Stromal cell of bone marrow (primary cell): ENCODE measurements at places on chromosomes 1 and 21.

DNA sequence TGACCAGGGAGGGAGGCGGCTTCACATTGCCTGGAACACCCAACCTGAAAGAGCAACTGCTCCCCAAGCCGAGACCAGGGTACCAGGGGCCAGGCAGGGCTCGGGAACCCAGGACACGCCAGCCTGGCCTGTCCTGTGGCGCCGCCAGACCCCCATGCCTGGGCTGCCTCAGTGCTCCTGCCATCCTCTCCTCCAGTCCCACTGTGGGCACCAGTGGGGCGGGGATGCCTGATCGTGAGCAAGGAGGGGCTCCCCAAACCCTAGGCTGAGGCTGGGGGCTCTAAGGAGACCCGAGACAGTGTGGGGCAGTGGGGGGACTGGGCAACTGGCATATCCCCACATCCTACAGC lies 45.1 kb downstream of the WNT9A start:
- no peak for DNase-seq

- no peak for DNase-seq
Observed at GRCh38 chr1:26336477-26337205, 17.3 kb downstream of the CRYBG2 start.

- DNase-seq: no peak
Observed at GRCh38 chr1:15256584-15256983, 9.6 kb downstream of the FHAD1 start.

DNA sequence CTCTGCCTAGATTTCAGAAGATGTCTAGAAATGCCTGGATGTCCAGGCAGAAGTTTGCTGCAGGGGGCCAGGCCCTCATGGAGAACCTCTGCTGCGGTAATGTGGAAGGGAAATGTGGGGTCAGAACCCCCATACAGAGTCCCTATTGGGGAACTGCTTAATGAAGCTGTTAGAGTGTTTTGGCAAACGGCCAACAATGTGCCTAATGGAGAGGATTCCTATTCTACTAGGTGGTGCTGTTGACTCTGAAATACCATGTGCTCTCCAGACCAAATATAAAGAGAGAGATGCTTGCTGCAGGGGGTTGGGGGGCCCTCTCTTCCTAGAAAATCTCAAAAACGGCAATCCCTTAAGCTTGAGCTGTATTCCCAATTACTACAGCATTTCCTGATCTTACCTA lies 57.1 kb upstream of the DR1 start:
- no peak for DNase-seq

- no peak for DNase-seq
Observed at GRCh38 chr1:175648927-175649326, 94.5 kb downstream of the TNR start.

DNA sequence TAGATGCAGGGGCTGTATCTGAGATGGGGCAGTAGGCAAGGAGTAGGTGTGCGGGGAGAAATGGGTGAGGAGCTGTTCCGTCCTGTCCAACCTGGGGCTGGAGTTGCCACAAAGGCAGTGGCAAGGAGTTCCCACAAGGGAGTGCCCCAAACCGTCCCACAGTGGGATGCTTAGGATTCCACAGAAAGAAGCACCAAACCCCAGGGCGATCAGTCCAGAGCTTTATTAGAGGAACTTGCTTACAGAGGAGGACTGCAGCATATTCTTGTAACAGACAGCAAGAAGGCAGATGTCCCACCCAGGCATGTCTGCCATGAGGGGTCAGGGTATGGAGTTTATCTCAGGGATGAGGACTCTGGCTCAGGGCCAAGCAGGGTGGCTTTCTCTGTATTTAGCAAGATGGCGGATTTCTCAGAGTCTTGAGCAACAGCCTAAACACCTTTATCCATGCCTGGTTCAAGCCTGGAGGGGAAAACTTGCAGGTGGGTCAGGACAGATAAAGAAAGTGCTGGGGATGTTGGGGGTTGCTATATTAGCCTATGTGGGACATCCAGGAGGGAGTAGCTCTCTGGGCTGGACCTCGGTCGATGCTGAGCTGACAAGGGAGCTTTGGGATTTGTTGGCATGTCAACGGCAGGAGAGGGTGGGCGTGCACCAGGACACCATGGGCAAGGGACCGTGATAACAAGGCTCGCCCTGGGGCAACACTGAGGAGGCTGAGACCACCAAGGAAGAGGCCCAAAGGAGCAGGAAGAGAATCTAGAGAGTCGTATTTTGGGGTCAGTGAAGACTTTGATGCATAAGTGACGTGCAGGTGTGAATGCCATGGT lies 32.8 kb downstream of the OBSCN start:
- DNase-seq: no peak

- DNase-seq: no peak
Observed at GRCh38 chr1:228894442-228894989, 159.2 kb downstream of the RHOU start.

- no peak for DNase-seq
Observed at GRCh38 chr1:167927046-167927754, 9.3 kb upstream of the DCAF6 start.

GRCh38 chr1:245615001-245615400 lies 460.2 kb downstream of the KIF26B start:
- DNase-seq: no peak

- DNase-seq: no peak
Observed at GRCh38 chr1:115946116-115946515, 30.2 kb upstream of the SLC22A15 start.

GRCh38 chr1:107953556-107953955 lies 11.4 kb downstream of the VAV3 start:
- no peak for DNase-seq

- no peak for DNase-seq
Observed at GRCh38 chr1:98406352-98407088, 255.0 kb upstream of the SNX7 start.

DNA sequence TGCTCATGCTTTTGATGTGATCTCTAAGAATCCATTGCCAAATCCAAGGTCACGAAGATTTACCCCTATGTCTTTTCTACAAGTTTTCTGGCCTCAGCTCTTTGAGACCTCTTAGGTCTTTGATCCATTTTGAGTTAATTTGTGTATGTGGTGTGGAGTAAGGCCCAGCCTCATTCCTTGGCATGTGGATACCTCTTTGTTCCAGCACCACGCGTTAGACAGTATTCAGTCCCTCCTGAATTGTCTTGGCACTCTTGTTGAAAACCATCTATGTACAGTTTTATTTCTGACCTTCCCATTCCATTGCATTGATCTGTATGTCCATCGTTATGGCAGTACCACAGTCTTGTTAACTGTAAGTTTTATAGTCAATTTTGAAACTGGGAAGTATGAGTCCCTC lies 8.0 kb upstream of the FTCD start:
- DNase-seq: no peak

- DNase-seq: no peak
Observed at GRCh38 chr1:71002709-71003475, 44.7 kb downstream of the PTGER3 start.

DNA sequence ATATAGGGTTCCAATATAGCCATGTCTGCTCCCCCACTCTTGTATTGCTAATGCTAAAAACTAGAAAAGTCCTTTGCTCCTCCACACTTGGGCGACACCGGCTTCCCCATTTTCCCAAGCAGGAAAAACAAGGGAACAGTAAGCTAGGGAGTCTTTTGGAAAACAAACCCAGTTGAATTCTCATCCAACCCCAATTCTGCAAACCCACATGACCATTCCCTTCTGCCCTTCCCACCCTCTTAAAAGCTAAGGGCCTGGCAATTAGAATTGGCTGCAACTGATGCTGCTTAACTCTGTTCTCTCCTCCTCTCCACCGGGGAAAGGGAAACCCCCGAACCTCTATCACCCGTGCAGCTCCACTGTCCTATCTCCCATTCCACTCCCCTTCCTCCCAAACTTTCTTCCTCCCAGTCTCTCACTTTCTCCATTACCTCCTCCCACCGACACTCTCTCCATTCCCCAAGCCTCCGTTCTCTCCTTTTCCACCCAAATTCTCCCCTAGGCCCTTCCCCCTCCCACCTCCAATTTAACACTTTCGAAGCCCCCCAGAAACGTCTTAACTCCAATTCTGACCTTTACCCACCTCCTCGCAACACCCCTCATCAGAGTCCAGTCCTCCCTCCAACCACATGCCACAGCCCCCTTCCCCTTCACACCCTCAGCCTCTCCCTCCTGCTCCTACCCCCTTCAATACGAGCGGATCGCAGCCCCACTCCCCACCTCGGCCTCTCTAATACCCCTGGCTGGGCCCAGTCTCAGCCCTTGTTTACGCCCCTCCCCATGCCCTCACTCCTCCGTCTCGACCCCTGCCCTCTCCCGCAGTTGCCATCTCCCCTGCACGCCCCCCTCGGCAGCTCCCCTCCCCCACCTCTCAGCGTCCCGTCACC lies 701 bp downstream of the DEDD start:
- peak; percentile 43 for DNase-seq

DNA sequence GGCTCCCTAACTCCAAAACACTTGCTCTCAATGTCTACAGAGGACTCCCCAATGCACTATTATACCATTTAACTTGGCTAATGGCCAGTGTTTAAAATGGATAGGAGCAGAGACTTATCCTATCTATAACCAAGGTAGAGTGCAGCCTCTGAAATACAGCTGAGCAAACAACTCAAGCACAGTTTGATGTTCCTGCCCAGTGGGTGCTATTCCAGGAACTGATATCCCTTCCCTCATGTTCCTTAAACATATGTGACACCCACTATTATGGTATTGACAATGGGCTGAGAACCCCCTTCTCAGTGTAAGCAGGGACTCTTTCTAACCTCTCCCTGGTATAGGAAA lies 51.7 kb downstream of the SH3GLB1 start:
- no peak for DNase-seq

DNA sequence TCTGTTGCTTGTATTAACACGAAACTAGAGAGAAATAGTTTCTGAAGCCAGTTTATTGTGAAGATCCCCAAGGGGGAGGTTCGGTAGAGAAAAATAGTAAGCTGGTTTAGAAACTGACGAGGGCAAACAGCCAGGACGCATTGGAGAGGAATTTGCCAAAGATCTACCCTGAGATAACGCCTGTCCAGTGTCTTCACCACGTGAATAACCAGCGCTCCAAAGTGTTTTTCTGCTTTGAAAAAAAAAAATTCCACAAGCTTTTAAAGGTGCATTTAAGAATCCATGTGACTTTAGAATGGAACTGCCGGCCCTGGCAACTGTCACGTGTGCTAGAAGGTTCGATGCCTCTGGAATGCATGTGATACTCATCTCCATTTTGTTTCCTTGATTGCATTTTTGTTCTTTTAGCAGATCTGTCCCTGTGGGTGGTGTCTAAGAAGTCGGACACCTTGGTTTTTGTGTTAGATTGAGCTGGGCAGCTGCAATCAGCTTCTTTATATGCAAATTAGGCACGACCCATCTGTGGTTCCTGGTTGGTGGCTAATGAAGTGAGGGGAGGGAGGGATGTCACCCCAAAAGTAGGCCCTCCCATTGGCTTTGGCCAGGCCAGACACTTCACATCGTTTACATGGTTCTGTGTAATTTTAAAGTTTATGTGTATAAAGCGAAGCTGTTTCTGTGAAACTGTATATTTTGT lies 1.3 kb upstream of the THAP3 start:
- DNase-seq: no peak

GRCh38 chr1:24248859-24249258 lies 61.8 kb upstream of the IFNLR1 start:
- no peak for DNase-seq

GRCh38 chr1:65180977-65181376 lies 33.0 kb downstream of the AK4 start:
- DNase-seq: no peak

DNA sequence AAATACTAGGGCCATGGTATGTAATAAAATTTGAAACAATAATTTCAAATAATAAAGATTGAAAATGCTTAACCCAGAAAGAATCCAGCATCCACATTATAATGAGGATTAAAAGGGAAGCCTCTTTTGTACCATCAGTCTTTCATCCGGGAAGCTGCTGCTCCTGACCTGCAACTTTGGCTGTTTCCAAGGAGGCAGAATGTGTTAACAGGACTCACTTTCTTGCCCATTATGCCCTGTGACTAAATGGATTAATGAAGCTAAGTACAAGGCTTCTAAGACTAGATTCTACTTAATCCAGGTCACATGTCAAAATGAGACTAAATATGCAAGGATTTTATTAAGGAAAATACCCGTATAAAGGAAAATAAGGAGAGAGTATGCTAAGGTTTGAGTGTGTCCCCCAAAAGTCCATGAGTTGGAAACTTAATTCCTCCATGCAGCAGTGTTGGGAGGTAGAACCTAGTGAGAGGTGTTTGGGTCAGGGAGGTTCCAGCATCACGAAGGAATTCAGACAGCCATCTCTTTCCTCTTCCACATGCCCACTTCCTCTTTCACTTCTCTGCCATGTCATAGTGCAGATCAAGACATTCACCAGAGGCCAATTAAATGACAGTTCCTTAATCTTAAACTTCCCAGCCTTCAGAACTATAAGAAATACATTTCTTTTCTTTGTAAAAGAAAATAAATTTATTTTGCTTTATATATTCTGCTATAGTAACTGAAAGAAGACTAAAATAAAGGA lies 27.7 kb downstream of the FMO2 start:
- no peak for DNase-seq

DNA sequence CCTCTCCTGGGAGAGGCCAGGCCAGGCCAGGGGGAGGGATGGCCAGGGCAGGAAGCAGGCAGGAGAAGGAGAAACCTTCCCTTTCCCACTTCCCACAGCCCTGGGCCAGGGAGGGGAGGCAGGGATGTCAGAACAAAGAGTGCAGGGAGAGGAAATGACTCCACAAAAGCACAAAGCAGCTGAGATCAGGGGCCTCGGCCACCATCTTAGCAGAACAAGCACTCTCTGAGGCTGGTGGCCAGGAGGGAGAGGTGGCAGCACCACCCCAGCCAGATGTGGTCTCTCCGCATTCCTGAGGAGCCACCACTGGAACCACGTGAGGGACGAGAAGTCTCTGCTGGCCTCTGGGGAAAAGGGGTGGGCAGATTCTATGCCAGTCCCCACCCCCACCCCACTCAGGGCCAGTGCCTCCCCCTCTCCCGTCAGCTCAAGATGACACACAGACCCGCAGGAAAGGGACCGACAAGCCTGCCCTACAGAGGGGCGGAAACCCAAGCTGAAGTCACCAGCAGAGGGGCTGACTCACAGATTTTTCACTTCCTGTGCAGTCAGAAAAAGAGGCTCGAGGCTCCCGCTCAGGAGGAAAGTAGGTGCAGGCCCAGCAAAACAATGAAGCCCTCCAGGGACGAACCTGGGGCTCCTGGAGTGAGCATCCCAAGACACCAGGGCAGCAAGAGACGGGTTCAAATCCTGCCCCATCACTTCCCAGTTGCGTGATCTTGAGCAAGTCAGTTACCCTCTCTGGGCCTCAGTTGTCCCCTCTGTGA lies 24.1 kb upstream of the ALDH4A1 start:
- peak; percentile 88 for DNase-seq

- no peak for DNase-seq
Observed at GRCh38 chr1:195590649-195591048, 1017.6 kb downstream of the KCNT2 start.
